Endothelial cell of coronary artery (primary cell): ENCODE measurements at places on chromosomes 12 and 14. TPM values are rescaled to one million over a fixed set of nuclear protein-coding genes. Genes with fewer than 3 reads are reported as not detected.

RAP1B gene
- 194 and 200 TPM in 2 replicates for total RNA-seq

SLC7A7 gene
- 13.6 and 16.0 TPM in 2 replicates for total RNA-seq

TAS2R42 gene
- not detected in 2 replicates for total RNA-seq

GZMB gene
- not detected in 2 replicates for total RNA-seq

NANOG gene
- not detected in 2 replicates for total RNA-seq

IL22 gene
- not detected in 2 replicates for total RNA-seq

LMO3 gene
- total RNA-seq: under 0.01 and 0.38 TPM in 2 replicates
